Left lung (tissue), 14 donors: ENCODE measurements at places on chromosomes 4 and X. TPM values are rescaled to one million over a fixed set of nuclear protein-coding genes. Genes with fewer than 3 reads are reported as not detected.

Gene NR3C2
- total RNA-seq = 17.0 TPM

- no peak for DNase-seq
These were observed 169.8 kb downstream of the CLCN4 start for GRCh38 chrX:10326578-10326977.

GRCh38 chr4:125770814-125771398 is 456.2 kb downstream of the FAT4 start:
- no peak for DNase-seq

Gene NEUROG2
- total RNA-seq = not detected

GRCh38 chr4:45693746-45694145 is 430.1 kb downstream of the GABRG1 start:
- DNase-seq = peak; percentile 6

- no peak for DNase-seq
These were observed 45.0 kb upstream of the ARHGEF6 start for GRCh38 chrX:136825771-136826170.

Gene FRG2
- not detected for total RNA-seq

Gene NWD2
- total RNA-seq = not detected

- no peak for DNase-seq
These were observed 43.4 kb upstream of the TMEM154 start for GRCh38 chr4:152723236-152723635.

DNA sequence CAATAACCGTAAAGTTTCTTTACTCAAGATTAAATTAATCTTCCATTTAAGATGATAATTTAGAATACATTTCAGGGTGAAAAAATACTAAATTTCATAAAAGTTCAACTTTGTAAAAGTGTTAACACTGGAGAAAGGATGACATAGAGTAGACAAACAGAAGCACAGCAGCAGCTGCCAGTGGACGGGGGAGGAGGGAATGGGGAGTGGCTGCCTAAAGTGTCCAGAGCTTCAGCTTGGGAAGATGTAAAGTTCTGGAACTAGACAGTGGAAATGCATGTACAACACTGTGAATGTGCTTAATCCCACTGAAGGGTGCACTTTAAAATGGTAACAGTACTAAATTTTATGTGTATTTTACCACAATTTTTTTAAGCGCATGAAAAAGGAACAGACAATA is 39.9 kb downstream of the RELL1 start:
- no peak for DNase-seq

- DNase-seq = no peak
These were observed 757.0 kb downstream of the TRAM1L1 start for GRCh38 chr4:116328261-116328860.

GRCh38 chr4:39597695-39598381 is 40.8 kb downstream of the SMIM14 start:
- no peak for DNase-seq

Gene KLB
- total RNA-seq = 0.34 TPM

GRCh38 chrX:39875834-39876628 is 221.7 kb downstream of the BCOR start:
- no peak for DNase-seq

GRCh38 chr4:4289597-4289940 is 385 bp downstream of the LYAR start:
- no peak for DNase-seq

DNA sequence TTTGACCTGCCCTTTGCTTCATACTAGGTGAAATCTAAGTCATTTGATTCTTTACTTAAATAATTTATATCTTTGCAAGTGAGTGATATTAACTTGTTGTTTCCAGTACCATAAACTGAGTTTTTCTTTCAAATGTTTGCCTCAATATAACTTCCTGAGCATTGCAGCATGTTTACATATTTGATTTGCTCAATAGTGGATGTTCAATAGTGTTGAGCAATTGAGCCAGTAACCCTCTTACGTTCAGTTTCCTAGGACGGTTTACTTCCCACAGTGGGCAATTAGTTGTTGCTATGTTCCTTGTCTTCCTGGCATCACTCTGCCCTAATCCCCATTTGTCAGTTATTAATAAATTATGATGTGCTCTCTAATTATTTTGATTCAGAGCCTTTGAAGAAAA is 278.5 kb downstream of the EPHA5 start:
- no peak for DNase-seq

DNA sequence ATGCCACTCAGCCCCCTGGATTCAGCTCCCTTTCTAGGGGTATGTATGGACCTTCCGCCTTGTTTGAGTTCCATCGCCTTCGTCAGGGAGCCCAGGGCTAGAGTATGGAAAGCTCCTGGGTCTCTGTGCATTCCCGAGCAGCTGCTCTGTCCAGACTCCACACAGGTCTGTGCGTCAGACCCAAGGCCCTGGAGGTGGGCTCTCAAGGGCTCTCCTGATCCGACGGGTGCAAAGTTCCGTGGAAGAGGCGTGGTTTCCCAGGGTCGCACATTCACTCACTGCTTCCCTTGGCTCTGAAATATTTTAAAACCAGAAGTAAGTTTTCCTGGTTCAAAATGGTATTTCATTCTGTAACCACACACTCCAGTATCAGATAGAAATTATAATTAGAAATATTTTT is 863.2 kb downstream of the TRIML1 start:
- DNase-seq = no peak

Gene BTC
- 4.4 TPM for total RNA-seq

Gene CENPVL2
- not detected for total RNA-seq

- DNase-seq = no peak
These were observed 192.3 kb upstream of the CXorf66 start for GRCh38 chrX:140157611-140158010.

Gene PRR32
- not detected for total RNA-seq

GRCh38 chrX:10979956-10980355 is 131.2 kb upstream of the HCCS start:
- no peak for DNase-seq

DNA sequence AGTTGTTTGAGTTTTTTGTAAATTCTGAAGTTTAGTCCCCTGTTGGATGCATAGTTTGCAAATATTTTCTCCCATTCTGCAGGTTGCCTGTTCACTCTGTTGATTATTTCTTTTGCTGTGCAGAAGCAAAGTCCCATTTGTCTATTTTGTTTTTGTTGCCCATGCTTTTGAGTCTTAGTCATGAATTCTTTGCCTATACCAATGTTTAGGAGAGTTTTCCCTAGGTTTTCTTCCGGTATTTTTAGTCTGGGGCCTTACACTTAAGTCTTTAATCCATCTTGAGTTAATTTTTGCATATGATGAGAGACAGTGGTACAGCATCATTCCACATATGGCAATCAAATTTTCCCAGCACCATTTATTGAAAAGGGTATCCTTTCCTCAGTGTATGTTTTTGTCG is 405.8 kb upstream of the RPS6KA3 start:
- no peak for DNase-seq

GRCh38 chr4:168621806-168622589 is 125.1 kb downstream of the PALLD start:
- DNase-seq = no peak

- no peak for DNase-seq
These were observed 8.2 kb downstream of the FHIP1A start for GRCh38 chr4:151417164-151417571.

DNA sequence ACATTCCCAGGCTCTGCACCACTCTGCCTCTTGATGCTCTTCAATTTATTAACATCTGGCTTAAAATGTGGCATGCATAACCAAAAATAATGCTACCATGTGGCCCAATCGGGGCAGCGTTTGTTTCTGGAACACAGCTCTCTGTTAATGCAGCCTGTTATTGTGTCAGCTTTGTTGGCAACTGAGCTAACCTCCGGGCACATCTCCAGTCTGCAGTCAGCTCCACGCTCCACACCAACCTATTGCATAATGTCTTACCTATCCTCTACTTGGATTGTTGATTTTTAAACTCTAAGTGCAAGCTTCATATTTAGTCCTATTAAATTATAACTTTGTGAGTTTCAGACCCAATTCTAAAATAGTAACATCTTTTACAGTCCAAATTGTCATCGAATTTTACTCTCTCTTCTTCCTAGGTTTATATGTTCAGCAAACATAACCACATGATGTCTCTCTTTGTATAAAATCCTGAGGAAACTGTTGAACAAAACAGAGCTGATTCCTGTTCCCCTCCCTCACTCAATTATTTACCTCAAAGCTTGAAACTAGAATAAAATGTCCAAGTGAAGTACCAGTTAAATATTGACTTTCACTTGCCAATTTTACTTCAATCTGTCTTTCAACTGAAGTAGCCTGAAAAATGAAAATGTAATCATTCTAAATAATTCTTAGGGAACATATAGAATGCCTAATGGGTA is 92.2 kb upstream of the RAPGEF2 start:
- DNase-seq = peak; percentile 66

- no peak for DNase-seq
These were observed 19.3 kb upstream of the SLC9A7 start for GRCh38 chrX:46777971-46778810.

- DNase-seq = no peak
These were observed 57.4 kb upstream of the PITX2 start for GRCh38 chr4:110680265-110680664.

GRCh38 chr4:148238086-148238485 is 204.1 kb downstream of the NR3C2 start:
- no peak for DNase-seq

GRCh38 chrX:78922754-78923153 is 22.4 kb upstream of the P2RY10 start:
- no peak for DNase-seq

DNA sequence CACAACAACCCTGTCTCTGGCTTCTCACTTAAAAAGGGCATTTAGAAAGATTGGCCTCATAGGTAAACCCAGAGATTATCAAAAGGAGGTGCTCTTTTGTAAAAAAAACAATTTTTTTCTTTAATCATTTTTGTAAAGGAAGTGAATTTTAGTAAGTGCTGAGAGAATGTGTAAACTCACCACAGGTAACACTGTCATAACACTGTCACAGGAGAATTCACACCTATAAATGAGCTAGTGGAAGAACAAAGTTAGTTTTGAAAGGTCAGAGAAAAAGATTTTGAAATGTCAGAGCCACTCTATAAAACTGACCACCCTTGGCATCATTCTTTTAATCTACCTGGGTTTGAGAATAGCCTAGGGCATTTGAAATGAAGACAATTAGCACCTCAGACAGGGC is 3.3 kb upstream of the SH2D1A start:
- no peak for DNase-seq

Gene EMCN
- 46.1 TPM for total RNA-seq

DNA sequence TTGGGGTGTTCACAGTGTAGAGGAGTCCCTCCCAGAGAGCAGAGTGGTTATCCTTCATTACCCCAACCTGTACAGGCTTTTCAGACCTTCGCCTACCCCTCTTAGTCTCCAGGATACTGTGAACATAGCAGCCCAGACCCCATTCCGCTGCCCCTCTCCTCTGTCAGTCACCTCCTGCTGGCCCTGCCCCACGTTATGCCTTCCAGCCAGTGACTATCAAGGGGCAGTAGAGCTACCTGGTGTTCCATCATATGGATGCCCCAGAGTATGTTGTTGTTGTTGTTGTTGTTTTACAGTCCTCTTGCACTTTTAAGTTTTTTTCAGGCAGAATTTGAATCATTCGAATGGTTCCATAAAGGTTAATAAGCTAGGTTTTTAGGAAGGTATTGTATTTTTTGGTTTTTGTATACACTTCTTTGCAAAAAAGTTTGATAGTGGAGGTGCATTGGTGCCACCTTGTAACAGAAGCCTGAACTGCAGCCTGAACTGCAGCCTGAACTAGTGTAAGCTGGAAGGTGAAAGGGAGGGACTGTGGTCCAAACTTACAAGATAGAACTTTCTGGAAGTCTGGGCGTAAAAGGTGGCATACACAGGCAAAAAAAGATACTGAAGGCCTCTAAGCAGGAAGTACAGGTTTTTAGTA is 101.4 kb upstream of the RAB40AL start:
- no peak for DNase-seq

Gene SRD5A3
- 31.3 TPM for total RNA-seq

DNA sequence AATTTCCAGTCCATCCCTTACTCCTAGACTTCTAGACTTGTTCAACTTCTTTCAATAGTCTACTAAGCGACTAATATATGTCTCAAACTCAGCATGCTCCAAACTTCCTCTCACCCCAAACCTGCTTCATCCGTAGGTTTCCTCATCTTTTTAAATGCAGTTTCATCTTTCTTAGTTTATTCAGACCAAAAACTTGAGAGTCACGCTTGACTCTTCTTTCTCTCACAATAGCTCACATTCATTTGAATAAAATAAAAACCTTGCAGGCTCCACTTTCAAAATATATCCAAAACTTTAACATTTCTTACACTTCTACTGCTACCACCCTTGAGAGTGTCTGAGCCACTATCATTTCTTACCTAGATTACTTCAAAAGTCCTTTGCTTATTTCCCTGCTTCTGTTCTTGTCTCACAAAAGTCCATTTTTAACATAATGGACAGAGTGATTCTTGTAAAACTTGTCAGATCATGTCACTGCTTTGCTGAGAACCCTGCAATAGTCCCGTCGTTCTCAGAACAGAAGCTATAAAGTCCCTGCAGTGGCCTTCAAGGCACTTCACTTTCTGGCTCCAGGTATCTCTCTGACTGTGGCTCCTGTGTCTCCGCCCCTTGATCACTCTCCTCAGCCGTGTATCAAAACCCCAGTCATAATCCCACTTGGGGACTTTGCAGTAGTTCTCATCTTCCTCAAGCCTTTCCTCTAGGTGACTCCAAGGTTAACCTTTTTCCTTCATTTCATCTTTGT is 167.6 kb downstream of the ARHGAP24 start:
- no peak for DNase-seq

DNA sequence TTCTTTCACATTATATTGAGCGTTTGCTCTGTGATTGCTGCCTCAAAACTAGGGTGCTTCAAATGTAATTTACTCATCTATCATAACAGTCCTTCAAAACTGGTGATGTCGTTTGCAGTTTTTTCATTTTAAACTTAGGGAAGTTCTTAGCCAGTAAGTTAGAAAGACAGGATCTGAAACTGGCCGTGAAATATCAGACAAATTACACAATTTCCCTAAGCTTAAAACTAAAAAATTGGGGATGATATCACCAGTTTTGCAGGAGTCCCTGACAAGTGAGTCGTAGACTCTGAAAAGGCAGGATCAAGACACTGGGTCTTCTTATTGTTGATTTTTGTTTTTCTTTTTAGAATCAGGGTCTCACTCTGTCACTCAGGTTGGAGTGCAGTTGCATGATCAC is 44.8 kb downstream of the MOB1B start:
- DNase-seq = no peak
